CD4-positive, alpha-beta T cell treated with Interferon alpha-2 for 1 hour (primary cell): ENCODE measurements at places on chromosomes 2 and 18.
A peak's percentile ranks its signal among the peaks of the same experiment; 100 is the strongest.

DNA sequence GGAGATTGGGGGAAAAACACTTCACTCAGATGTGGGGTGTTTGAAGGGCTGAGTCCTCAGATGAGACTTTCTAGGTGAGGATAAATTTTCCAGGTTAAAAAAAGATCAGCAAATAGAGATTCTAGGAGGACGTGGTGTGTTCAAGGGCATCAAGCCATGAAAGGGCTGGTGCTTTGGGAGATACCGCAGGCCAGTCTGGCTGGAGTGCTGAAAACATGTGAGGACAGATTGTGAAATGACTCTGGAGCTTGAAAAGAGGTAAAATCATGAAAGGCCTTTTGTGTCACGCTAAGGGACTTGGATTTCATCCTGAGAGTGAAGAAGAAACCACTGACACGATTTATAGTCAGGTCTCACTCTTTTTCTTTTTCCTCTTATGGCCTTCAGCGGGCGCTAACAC lies 320.5 kb downstream of the DPP10 start:
- DNase-seq = no peak

DNA sequence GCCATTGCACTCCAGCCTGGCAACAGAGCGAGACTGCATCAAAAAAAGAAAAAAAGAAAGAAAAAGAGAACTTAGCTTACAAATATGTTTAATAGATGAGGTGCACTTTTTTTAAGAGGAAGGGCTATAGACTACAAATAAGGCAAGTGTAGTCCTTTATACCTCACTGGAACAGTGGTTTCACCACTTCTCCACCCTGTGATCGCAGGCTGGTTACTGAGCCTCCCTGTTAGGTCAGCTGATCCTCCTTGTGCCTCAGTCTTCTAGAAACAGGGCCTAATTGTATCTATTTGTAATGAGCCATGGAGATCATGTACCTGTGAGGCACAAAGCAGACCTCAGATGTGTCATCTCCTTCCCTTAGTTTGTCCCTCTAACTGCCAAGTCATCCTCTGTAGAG lies 4.5 kb downstream of the CXCR2 start:
- DNase-seq = no peak

GRCh38 chr2:20526708-20527107 lies 79.8 kb downstream of the RHOB start:
- DNase-seq = no peak

DNA sequence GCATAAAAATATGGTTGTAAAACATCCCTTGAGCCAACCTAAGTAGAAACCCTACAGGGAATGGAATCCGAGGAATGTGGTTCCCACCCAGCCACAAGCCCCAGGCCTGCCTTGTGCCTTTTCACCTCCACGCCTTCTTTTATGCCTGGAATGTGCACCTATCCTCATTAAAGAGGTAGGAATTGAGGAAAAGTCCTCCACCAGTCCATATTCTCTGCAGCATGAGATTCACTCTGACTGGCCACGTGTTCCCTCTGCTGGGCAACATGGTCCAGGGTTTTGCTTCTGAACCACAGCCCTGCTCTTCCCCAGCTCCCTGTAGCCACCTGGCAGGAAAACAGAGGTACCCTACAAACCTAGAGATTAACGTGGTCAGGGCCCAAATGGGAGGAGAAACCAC lies 787.9 kb upstream of the RAB6C start:
- no peak for DNase-seq

- no peak for DNase-seq
Observed at GRCh38 chr18:76975577-76976110, 153.3 kb downstream of the ZNF236 start.

- no peak for DNase-seq
Observed at GRCh38 chr2:152056418-152056817, 42.4 kb downstream of the CACNB4 start.

GRCh38 chr2:239337122-239337876 lies 63.5 kb downstream of the HDAC4 start:
- no peak for DNase-seq

GRCh38 chr18:9003406-9004100 lies 98.9 kb upstream of the NDUFV2 start:
- no peak for DNase-seq

DNA sequence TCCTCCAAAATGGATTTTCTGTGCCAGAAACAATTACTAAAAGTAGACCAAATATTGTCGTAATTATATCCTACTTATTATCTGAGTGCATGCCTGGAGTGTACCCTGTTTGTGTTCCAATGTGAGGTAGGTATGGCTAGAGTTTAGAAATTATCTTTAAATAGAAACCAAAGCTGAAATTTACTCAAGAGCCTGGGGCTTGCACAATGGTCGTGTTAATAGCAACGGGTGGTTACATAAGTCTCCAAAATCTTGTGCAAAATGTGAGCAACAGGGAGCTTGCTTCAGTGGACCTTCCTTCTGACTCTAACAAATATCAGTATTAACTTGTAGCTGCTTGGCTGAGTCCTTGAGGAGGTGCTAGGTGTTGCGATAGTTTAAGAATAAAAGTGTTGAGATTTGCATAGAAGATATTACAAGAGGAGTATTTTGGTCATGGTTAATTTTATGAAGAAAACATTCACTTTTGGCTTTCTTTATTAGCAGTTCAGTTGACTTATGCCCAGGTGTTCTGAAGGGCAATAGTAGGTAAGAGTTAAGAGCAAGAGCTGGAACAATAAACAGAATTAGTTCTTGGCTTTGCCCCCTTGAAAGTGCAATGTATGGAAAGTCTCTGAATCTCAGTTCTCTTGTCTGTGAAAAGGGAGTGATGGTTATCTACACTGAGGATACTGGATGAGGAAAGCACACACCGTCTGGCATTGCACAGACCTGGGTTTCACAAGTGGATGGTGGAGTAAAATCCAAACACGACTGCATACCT lies 4.6 kb downstream of the CXCR4 start:
- no peak for DNase-seq

DNA sequence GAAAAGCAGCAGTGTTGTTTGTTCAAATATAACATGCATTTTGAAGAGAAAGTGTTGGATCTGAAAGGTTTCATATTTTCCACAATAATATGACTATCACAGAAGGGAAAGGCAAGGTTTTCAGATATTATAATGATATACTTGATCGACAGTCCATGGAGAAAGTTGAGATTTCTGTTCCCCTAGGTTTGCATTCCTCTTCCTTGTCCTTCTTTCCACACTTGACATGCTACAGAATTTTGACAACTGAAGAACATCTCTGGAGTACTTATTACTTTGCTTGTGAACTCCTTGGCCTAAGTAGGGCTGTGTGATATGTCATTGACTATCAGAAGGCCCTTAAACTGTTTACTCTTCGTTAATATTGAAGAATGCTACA lies 46.5 kb downstream of the TMEFF2 start:
- DNase-seq = no peak

- DNase-seq = no peak
Observed at GRCh38 chr2:102266204-102266603, 45.2 kb upstream of the IL1RL1 start.

DNA sequence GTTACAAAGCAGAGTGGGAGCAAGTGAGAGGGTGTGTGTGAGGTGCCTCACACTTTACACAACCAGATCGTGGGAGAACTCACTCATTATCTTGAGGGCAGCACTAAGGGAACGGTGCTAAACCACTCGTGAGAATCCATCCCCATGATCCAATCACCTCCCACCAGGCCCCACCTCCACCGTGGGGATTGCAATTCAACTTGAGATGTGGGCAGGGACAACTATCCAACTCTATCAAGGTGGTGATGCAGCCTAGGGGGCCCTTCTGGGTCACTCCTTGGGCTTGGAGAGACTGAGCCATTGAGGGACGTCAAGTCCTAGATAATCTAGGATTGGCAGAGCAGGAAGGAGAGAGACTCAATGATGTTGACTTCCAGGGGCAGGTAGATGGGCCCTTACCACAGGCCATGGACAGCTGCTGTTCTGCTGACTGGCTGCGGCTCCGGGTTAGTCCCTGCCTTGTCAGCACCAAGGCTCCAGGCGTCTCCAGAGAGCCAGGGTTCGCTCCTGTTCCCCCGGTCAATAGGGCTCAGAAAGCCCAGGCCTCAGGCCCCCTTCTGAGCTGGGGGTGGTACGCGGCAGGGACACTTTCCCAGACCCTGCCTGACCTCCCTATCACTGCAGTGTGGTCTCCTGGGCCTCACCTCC lies 193.2 kb upstream of the HS6ST1 start:
- DNase-seq = no peak

- no peak for DNase-seq
Observed at GRCh38 chr2:229832510-229832898, 89.3 kb downstream of the TRIP12 start.

DNA sequence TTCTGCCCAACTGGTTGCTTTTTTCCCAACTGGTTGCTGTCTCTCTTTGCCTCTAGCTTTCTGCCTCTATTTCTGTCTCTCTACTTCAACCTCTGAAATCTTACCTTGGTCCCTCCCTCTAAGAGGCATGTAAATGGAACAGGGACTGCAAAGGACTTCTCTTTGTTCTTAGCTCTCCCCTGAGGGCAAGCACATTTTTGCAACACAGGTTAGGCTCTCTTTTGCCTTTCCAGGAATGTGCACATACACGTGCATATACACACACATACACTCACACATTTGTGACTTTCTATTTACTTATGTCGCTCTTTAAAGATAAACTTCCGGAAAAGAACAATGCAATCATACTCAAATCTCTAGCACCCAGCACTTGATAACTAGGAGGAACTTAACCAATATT lies 262.6 kb upstream of the DDX18 start:
- DNase-seq = no peak

GRCh38 chr2:191845248-191845715 lies 1.6 kb downstream of the CAVIN2 start:
- no peak for DNase-seq

- DNase-seq = no peak
Observed at GRCh38 chr2:216345846-216346245, 26.4 kb downstream of the MARCHF4 start.

DNA sequence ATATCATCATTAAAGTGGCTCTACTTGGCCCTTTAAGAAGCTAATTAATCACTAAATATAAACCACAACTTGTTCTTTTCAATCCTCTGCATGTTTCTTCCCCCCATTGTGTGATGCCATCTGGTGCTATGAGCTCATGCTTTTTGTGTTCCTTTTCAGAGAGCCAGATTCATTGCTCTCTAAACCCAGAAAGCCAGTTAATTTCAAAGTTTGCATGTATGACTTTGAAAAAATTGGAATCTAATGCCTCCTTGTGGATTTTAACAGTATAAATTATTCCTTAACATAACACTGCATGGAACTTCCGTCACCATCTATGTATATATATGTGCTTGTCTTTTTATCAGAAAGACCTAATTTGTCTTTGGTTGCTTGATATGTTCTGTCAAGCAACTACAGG lies 31.1 kb downstream of the TMEM178A start:
- no peak for DNase-seq

- DNase-seq = peak; percentile 52
Observed at GRCh38 chr2:168194784-168195522, 52.4 kb downstream of the STK39 start.

DNA sequence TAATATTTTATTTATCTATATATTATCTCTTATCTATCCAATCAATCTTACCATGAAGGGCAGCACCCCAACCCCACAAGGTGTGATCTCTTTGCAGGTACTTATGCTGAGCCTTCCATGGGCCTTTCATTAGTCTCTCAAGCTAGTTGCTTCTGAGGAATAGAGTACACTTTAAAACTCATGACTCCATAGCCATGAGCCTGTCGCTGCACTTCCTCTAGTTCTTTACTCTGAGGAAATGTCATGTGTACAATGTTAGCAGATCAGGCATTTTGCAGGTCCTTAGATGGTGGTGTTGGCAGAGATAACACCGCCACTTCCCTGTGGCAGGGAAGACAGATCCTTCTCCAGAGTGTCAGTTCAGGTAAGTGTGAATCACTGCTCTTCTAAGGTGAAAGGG lies 29.5 kb upstream of the STAT4 start:
- no peak for DNase-seq

DNA sequence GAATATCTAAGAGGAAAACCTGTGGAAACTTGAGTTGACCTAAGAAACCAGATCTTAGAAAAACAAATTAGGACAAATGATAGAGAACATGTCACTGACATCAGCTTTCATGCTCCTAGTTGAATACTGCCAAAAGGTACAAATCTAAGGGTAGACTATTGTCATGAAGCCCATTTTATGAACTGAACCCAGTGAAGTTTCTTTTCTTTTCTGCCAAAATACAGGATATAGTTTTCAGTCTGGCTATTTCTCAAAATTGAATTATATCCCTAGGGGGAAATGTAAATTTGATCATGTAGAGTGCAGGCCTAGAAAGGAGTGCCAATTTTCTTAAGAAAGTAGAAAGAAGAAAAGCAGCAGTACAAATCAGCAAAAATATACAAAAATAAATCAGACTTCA lies 46.6 kb downstream of the FSIP2 start:
- DNase-seq = no peak

GRCh38 chr2:9974343-9974742 lies 22.9 kb downstream of the GRHL1 start:
- no peak for DNase-seq

DNA sequence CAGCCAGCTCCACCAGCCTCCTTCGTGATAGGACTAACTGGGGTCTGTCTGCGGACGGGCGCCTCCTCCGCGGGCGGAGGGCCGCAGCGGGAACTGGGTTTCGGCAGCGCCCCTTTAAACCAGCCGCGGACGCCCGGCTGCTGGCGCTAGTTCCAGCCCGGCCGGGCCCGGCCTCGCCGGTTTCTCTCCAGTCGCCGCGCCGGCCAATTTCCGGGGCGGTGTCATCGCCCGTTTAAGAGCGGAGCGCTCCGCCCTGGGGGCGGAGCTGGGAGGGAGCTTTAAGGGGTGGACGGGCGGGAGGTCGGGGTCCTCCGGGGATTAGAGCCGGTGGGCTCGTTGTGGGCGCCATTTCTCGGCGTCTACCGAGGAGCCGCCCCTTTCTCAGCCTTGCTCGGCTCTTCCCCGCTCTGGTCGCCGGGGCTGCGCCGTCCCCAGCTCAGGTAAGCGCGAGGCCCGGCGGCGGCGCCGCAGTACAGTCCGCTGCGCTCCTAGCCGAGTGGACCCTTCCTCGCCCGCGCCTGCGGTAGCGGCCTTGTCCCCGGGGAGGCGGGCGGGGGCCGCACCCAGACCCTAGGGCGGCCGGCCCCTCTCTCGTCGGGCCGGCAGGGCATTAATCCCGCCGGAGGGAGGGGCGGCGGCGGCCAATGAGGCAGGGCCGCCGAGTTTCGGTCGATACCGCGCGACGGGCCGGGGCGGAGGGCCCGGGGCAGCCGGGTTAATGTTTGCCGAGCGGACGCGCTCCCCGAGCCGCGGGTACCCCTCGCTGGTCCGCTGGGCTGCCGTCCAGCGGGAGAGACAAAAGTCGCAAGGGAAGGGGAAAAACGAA lies at the start of gene EPB41L5:
EPB41L5 (plus strand) TSS at position 307 of the 826 bp plus-strand sequence. CDS start 6,008 bp downstream, outside the sequence.
- DNase-seq = peak; percentile 76

GRCh38 chr2:11863513-11864328 lies 117.3 kb downstream of the LPIN1 start:
- DNase-seq = peak; percentile 67

- DNase-seq = no peak
Observed at GRCh38 chr2:58612973-58613372, 371.8 kb upstream of the FANCL start.

- no peak for DNase-seq
Observed at GRCh38 chr18:28905509-28905908, 728.6 kb upstream of the CDH2 start.

GRCh38 chr2:127081826-127082633 lies 24.9 kb downstream of the BIN1 start:
- peak; percentile 83 for DNase-seq
